Bronchial epithelial cell (primary cell): ENCODE measurements at places on chromosomes 4 and X. TPM values are rescaled to one million over a fixed set of nuclear protein-coding genes. Genes with fewer than 3 reads are reported as not detected.

DNA sequence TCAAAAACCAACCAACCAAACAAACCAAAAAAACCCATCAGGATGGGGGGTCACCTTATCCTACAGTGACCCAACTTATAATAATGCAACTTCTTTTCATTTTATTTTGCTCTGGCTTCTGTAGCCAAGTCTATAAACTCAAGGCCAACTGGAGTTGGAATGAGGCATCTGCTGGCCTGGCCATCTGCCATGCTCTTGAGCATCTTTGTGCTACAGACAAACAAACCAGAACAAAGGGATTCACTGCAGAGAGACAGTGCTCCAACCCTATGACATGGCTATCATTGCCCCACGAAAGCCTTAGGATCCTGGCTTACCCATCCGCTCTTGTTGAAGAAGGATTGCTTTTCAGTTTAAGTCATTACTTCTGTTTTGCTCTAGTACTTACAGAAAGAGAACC is 49.2 kb upstream of the SCRG1 start:
- DNase-seq: no peak

GRCh38 chr4:56666279-56666678 is 14.8 kb downstream of the HOPX start:
- no peak for DNase-seq

The PNMA6F gene
- total RNA-seq: not detected in 2 replicates

The FAM9C gene
- total RNA-seq: not detected in 2 replicates
